ENCODE measurements at places on chromosomes 6 and 20. TPM values are rescaled to one million over a fixed set of nuclear protein-coding genes. Genes with fewer than 3 reads are reported as not detected.

DNA sequence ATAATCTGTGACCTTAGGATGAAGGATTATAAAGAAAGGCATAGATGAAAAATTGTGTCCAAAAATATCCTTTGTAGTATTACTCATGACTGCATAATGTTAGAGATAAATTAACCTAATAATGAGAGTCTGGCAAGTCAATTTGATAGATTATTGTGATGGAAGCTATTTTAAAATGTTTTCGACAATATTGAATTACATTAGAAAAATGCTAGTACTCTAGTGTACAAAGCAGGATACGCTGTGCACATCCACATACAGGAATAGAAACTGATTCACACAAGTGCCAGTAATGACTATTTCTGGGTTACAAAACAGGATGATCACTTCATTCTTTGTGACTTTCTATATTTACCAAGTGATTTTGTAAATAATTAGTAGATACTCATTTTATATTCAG lies 3.3 kb downstream of the SLC17A2 start:
- DNase-seq = no peak

GRCh38 chr20:25484911-25485511 lies 77.5 kb downstream of the GINS1 start:
- peak; percentile 9 for DNase-seq

GRCh38 chr6:1322696-1323219 lies 10.9 kb downstream of the FOXQ1 start:
- DNase-seq = no peak

DNA sequence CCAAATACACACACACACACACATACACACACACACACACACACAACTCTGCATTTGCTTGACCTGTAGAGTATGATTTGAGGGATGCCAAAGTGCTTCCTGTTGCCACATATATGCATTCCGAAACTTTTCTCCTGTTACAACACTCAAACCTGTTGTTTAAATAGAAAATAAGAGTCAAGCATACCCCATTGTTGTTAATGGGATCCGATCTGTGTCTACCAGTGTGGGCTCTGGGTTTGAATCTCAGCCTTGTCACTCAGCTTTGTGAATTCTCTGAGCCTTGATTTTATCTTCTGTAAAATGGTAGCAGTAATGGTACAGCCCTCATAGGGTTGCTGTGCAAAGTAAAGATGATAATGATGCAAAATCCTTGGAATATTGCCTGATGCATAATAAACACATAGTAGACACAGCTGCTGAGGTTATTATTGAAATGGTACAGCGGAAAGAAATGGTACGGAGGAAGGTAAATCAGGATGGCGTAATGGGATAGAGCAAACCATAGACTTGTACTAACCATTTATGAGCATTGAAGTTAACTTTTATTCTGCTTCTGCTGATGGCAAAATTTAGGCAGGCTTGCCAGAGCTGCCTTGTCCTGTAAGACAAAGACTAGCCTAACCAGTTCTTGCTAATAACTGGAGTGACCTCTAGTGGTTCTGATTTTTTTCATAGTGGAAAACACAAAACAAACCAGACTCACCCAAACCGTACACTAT lies 113.5 kb upstream of the PHACTR1 start:
- DNase-seq = peak; percentile 57

DNA sequence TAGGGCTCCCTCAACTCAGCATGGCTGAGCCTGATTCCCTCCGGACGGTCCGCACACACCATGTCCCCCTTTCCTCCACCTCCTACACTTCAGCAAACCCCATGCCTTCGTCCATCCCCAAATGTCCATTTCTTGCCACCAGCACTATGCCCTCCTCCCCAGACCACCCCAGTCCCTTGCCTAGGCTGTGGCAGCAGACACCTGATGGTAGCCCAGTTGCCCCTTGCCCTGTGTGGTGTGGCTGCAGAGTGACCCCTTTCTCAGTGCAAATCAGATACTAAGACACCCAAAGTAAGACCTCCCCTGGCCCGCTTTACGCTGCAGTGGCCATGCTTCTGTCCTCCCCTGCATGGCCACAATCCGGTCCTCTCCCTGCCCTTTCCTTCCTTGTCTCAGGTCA lies 34.1 kb upstream of the CD93 start:
- no peak for DNase-seq

GRCh38 chr6:23173234-23173633 lies 603.9 kb downstream of the HDGFL1 start:
- peak; percentile 8 for DNase-seq

DNA sequence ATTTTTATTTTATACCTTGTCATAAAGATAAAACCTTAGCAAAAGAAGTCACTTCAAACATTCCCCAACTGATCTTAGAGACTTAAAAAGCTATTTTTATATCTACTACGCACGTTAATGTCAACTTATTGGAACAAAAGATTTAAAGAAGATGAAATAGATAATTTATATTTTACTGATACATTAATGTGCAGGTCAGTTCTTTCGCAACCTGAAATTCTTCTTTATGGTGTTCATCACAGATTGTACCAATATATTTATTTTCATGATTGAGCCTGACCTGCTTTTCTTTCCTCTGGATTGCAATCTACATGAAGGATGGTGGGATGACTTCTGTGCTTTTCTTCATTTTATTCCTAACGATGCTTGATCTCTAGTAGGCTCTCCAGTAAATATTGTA lies 596.3 kb downstream of the PHF3 start:
- DNase-seq = no peak

DNA sequence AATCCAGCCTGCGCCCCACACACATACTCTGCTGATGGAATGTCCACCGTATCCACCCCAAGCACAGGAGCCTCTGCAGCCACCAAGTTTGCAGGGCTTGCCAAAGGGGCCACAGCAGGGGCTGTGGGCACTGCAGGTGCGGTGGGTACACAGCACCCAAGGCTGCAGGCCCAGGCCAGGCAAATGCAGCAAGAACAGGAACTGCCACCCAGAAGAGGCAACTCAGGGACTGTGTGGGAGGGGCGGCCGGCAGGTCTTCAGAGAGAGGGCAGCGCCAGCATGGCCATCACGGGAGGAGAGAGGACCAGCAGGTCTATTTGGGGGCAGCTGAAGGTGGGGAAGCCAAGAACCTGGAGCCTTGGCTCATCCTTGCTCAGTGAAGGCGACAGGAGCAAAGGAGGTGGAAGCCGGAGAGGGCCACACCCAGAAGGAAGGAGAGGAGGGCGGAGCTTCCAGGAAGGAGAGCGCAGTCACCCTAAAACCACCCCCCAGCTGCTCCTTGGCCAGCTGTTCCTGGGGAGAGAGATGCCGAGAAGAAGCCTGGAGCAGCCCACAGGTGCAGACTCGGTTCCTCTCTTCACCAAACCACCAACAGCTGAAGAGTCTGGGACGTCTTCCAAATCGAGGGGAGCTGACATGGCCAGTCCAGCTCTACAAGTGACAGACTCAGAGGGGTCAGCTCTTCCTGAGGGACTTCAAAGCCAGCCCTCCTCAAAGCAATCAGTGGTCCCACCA lies 265.1 kb upstream of the CDYL start:
- no peak for DNase-seq

DNA sequence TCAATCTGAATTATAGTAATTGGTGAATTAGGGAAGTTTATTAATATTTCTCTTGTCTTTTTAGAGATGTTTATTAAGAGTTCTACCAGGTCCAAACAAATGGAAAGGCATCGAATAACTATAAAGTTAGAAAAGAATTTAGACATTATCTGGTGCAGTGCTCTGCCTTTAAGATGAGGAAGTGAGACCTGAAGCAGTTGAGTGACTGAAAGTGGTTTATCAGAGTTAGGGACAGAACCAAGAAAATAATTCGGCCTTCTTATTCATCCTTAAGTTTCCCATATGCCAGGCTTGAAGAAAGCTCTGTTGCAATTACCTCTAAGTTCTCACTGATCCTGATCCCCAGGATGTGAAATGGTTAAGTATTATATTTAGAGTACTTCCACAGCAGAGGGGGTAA lies 94.2 kb upstream of the FLRT3 start:
- DNase-seq = no peak

DNA sequence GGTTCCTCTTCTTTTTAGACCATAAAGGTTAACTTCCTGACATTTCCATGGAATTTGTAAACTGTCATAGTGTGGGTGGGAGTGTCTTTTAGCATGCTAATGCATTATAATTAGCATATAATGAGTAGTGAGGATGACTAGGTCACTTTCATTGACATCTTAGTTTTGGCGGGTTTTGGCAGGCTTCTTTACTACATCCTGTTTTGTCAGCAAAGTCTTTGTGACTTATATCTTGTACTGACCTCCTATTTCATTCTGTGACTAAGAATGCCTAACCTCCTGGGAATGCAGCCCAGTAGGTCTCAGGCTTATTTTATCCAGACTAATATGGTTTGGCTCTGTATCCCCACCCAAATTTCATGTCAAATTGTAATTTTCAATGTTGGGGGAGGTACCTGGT lies 149.6 kb upstream of the SYNCRIP start:
- DNase-seq = no peak

DNA sequence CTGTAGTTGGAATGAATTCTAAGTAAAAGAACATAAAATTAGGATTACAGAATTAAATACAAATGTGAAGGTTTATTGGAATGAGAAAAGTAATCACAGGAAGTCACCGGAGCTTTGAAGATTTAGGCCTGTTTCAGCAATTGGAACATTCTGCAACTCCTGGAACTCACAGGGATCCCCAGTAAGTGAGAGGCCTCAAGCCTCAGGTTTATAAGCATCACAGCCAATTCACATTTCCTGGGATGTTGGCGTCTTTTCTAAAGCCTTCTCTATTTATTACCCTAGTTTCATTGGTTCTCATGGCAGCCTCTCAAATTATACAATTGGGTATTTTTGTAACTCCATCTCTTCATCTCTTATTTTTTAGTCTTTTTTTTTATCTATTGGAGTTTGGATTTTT lies 90.4 kb upstream of the HIVEP1 start:
- DNase-seq = no peak

DNA sequence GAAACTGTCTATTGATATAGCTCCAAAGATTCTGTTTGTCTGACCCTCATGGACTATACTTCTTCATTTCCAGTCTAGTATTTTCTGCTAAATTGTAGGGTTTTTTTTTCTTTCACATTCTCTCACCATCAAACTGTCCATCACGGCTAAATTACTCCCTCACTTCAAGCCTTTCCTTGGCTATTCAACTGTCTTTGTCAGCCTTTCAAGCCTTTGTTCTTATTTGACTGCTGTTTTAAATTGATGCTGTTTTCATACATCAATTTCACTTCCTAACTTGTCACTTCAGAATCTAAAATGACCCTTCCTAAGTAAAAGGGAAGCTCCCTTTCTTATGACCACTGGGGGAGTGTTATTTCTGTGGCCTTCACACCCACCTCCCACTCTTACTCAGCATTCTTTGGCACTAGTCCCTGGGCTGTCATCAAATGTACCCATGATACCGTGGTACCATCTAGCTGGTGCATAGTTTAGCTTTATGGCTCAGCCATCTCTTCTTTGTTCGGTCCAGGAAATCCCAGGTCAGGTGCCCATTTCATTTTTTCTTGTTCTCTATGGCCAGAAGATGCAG lies 8.6 kb downstream of the GJA1 start:
- DNase-seq = no peak

DNA sequence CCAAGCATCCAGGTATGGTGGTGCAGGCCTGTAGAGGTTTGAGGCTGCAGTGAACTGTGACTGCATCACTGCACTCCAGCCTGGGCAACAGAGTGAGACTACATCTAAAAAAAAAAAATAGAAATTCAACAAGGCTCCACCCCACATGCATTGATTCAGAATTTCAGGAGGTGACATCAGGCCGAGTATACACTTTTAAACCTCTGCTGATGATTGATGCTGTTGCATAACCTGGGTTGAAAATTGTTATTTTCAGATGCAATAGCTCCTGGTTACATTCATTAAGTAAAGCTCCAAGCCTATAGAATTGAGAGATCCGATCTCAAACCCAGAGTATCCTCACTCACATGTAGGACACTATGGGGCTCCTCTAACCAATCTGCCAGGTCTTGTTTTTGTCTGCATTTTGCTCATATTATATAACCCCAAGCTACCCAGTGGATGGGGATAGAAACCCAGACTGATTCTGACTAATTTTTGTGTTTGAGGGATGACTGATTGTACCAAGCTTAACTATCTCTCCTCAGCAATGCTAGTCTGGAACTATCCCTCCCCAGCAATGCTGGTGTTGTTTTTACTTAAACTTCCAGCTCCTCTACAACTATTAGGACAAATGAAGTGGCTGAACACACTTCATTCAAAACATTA lies 123.5 kb upstream of the PREP start:
- no peak for DNase-seq

- DNase-seq = no peak
Observed at GRCh38 chr6:44625996-44626395, 238.5 kb downstream of the CDC5L start.

GRCh38 chr6:21046276-21046675 lies 512.0 kb downstream of the CDKAL1 start:
- DNase-seq = peak; percentile 37

- DNase-seq = no peak
Observed at GRCh38 chr20:31872406-31872805, 2.0 kb downstream of the TTLL9 start.

DNA sequence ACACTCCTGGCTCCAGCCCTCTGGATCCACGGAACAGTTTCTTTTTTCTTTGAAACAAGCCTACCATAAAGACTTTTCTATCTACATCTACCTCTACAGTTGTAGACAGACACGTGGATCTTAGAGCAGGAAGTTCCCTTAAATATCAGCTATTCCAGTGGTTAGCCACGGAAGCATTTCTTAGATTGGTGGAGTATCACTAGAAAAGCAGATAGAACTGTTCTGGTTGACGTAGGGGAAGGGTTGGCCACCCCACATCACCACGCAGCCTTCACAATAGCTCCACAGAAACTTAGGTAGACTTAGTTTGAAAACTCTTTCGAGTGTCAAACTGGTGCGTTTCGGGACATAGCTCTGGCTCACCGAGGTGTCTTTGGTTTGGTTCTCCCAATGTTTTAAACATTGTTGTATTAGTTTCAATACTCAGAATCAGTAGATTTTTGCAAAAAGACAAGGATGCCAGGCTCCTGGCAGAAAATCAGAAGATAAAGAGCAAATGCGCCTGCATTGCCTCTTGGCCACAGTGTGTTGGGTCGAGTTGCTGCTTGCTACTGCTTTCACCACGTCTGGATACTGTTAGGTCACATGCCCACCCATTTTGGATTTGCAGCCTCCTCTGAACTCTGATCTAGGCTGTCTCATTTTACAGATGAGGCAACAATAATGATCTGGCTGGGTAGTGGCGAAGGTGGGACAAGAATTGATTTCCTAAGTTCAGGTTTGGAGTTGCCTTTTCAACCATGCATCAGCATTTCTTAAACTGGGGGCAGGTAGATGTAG lies 71.5 kb upstream of the DTNBP1 start:
- peak; percentile 9 for DNase-seq

The TMC2 gene
- total RNA-seq = not detected

The PGC gene
- total RNA-seq = not detected

The UNC5CL gene
- 0.27 TPM for total RNA-seq

The GNMT gene
- 0.68 TPM for total RNA-seq

The EPHA7 gene
- total RNA-seq = 0.82 TPM

The GRM1 gene
- 0.07 TPM for total RNA-seq

The CST7 gene
- total RNA-seq = 0.25 TPM

The OPRM1 gene
- total RNA-seq = not detected

The NKAPL gene
- not detected for total RNA-seq

The COL11A2 gene
- total RNA-seq = 1.3 TPM

The CHRNA4 gene
- 0.82 TPM for total RNA-seq

The AKAP12 gene
- 115 TPM for total RNA-seq

The PLN gene
- 0.43 TPM for total RNA-seq

The HS3ST5 gene
- 3.2 TPM for total RNA-seq

The BANF2 gene
- not detected for total RNA-seq

The JARID2 gene
- total RNA-seq = 23.3 TPM

The FOXS1 gene
- total RNA-seq = 26.0 TPM

The BTN1A1 gene
- not detected for total RNA-seq

Measured in astrocyte (in vitro differentiated cells and primary cell).